ENCODE measurements at places on chromosomes 6 and 20.

- no peak for DNase-seq
Measured at GRCh38 chr6:82843291-82843885, 222.3 kb downstream of the UBE3D start.

DNA sequence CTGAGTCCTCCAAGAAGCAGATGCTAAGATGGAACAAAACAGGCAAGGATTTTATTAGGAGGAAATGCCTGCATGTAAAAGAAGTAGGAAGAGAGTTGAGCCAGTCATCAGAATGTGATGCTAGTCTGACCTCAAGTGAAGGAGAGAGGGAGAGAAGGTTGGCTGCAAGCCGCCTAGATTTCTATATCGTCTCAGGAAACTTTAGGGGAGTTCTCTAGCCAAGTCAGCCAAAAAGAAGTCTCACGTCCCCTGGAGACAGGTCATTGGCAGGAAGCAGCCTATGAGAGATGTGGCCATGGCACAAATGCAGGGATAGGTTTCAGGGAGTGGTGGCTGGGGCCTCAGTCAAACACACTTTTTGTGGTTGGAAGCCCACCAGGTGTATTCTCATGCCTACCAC lies 378.0 kb downstream of the CD109 start:
- no peak for DNase-seq

DNA sequence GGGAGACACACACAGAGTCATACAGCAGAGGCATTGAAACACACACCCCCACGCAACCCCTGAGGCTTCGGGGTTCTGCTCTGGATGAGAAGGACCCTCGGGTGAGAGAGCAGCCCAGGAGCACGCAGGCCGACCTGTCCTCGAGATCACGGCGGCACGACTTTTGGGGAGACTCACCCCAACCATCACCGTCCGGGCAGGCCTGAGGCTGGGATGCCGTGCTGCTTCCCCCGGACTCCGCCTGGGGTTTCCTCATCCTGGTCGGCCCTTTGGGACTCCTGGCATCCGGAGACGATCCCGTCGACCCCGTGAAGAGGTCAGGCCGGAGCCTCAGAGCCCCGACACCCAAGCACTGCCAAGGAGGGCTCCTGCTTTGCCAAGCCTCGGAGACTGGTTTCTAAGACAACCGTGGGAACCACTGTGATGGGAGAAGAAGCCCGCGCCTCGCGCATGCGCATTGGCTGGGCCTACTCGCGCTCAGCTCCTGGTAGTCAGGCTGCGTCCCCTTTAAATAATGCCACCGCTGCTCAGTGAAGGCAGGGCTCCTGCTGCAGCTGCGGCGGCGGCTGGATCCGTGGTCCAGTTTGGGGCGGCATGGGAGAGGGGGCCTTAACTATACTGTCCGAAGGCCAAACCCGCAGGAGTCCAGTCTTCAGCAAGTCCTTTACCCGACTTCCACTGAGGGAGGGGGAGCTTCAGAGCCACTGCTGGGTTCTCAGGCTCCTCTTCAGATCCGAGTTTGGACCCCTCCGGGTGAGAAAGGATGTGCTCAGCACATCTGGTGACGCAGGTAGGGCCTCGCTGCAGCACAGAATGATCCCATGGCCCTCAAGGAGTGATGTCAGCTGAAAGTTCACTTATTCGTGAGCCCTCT lies 171.4 kb upstream of the ZNF337 start:
- DNase-seq = no peak

- DNase-seq = no peak
Measured at GRCh38 chr6:149273318-149273717, 44.2 kb upstream of the TAB2 start.

- no peak for DNase-seq
Measured at GRCh38 chr6:15356937-15357336, 111.1 kb downstream of the JARID2 start.

GRCh38 chr6:82492134-82492533 lies 128.5 kb downstream of the TPBG start:
- DNase-seq = no peak

GRCh38 chr20:55054453-55054852 lies 579.1 kb downstream of the DOK5 start:
- no peak for DNase-seq

- DNase-seq = no peak
Measured at GRCh38 chr20:5714261-5715041, 35.8 kb upstream of the SHLD1 start.

DNA sequence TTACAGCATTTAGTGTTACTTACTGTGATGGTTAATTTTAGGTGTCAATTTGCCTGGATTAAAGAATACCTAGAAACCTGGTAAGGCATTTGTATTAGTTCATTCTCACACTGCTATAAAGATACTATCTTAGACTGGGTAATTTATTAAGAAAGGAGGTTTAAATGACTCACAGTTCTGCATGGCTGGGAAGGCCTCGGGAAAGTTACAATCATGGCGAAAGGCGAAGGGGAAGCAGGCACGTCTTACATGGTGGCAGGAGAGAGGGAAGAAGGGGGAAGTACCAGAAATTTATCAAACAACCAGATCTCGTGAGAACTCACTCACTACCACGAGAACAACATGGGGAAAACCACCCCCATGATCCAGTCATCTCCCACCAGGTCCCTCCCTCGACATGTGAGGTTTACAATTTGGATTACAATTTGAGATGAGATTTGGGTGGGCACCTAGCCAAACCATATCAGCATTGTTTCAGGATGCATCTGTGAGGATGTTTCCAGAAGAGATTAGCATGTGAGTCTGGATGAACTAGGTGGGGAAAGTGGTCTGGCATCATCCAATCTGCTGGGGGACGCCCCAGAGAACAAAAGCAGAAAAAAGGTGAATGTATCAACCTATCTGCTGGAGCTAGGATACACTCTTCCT lies 76.8 kb downstream of the MKKS start:
- DNase-seq = no peak

- no peak for DNase-seq
Measured at GRCh38 chr20:2693286-2694007, 867 bp downstream of the EBF4 start.

DNA sequence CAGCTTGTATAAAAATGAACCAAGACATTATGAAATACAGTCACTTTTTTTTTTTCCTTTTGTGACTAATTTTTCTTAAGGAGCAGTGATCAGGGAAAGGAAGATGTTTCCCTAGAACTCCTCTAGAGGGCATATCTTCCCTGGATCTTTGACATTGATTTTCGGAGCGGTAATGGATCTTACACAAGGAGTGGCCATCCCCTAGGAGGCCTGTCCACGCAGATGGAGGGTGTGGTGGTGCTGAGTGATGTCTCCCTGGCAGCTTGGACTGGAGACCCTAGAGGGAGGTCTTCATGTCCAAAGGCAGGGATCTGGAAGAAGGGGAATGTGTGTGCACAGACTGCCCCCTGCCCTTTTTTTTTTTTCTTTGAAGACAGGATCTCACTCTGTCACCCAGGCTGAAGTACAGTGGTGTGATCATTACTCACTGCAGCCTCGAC lies 7.0 kb upstream of the KIFC1 start:
- no peak for DNase-seq

- DNase-seq = no peak
Measured at GRCh38 chr6:10382728-10383330, 32.0 kb downstream of the TFAP2A start.

- DNase-seq = no peak
Measured at GRCh38 chr6:115796829-115797228, 263.9 kb downstream of the FRK start.

DNA sequence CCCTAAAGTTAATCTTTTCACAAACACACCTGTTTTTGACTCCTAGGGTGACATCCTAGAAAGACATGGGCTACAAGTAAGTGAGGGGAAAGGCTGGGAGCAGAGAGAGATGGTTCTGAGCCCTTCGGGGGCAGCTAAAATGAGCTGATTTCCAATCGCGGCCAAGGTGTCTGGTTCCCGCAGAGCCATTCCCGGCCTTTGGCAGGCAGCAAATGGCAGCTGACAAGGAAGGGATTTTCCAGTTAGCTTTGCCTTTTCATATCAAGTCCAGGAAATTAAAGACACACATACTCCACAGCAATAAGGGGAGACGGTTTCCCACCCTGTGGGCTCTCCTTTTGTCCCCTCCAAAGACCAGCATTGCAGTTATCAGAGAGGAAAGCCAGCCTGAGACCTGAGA lies 228.5 kb downstream of the ZMYND8 start:
- no peak for DNase-seq

DNA sequence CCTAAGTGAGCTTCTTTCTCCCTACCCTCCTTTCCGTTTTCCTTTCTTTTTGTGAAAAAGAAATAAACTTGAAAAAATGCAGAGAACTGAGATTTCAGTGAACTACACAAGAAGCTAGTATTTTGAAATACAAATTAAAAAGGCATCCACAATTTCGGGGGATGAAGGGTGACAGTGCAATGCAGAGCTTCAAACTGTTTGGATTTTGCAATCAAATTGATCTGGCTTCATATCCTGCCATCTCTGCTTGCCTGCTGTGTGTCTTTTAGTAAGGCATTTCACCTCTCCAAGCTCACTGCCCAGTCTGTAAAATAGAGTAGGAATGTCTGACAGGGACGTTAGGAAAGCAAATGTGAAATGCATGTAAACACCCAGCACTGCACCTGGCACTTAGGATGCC lies 258.0 kb downstream of the HACE1 start:
- DNase-seq = no peak

DNA sequence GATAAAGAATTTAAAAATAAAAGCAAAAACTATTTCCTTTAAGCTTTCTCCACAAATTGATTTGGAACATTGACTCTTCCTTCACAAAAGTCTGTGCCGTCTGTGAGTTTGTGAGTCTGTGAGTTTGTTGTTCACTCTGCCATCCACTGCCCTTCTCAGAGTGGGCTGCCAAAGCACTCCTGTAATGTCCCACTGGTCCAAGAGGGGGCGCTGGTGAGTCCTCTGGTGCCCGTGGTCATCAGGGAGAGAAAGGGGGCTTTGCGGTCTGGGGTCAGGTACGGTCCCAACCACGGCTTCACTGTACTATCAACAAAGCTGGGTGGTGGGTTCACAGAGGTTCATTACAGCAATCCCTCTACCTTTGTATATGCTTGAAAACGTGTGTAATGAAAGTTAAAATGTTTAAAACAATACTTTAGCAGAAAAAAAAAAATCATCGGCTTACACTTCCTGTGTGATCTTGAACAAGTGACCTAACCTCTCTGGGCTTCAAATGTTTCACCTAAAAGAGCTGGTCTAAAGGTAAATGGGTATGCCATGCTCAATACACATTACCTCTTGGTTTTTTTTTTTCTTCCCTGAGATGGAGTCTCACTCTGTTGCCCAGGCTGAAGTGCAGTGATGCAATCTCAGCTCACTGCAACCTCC lies 5.6 kb upstream of the ANKRD60 start:
- DNase-seq = no peak

- peak; percentile 49 for DNase-seq
Measured at GRCh38 chr6:111604259-111605099, 1.2 kb downstream of the TRAF3IP2 start.
